ENCODE measurements at places on chromosomes 3 and 15.

DNA sequence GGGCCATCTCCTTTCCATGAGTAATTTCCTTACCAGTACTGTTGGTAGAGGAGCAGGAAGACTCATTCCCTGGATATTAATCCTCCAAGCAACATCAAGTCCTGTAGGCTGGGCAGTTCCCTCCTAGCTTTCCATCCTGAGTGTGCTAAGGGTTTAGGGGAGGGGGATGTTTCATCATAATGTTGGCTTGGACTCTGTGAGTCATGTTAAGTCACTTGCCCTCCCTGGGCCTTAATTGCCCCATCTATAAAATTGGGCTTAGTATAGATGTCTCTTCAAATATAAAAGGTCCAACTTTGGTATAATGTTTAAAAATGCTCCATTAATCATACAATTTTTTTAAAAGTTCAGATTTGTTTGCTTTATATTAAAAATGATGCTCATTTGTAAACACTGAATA is 52.7 kb downstream of the TLE3 start:
- no peak for DNase-seq

DNA sequence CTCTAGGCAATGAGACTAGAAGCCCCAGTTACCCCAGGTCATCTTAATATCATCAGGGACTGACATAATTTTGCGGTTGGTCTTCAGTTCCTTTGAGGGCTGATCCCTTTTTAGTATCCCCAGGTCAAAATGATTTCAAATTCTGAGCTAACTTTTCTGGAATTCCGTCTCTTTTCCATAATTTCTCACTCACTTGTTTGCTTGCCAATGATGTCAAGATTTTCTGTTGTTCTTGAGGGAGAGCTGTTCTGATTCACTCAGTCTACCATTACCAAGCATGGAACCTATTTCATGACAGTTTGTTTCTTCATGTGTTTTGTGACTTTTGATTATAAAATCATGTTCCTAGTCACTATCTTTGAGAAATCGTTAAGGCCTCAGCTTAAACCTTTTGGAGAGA is 190.5 kb upstream of the LYSMD4 start:
- DNase-seq: no peak

GRCh38 chr3:50266017-50266416 is 2.9 kb upstream of the SEMA3B start:
- no peak for DNase-seq

DNA sequence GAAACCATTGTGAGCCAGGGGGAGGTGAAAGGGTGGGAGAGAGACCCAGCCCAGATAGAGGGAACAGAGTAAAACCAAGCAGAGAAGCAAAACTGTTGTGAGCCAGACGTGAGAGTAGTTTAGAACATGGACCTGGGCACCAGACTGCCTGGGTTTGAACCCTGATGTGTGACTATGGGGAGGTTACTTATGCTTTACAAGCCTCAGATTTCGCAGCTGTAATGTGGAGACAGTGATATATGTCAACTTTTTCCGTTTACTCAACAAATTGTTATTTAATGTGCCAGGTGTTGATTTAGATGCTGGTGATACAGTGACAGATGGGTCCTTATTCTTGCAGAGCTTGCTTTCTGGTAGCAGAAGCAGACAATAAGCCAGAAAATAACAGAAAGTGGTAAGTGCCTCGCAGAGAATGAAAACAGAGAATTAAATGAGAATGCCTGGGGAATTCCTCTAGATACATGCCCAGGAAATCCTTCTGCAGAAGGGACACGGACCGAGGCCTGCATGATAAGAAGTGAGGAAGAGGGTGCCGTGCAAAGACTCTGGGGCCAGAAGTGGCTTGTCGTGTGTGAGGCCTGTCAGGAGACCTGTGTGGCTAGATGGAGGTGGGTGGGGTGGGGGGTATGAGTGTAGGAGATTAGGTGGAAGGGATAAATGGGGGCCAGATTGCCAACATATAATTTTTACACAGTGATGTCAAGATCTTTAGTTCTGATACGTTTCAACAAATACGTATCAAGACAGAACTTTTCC is 15.0 kb downstream of the KAT2B start:
- DNase-seq: peak; percentile 18

DNA sequence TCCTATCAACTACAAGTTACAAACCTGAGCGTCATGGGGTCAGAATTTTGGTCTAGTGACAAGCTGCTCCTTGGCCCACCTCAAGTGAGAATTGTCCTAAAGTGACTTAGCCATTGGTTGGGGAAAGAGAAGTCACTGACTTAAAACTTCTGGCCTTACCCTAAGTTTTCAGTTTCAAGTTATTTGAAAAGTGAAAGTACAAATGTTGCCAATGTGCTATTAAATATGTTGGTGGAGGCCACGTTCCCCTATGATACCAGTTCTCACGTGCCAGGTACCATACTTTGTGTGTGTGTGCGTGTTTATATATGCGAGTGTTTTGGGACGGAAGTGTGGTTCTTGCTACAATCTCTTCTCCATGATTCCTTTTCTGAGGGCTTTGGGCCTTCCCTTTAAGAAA is 22.6 kb upstream of the RASGRP1 start:
- DNase-seq: no peak

GRCh38 chr3:1830851-1831250 is 267.8 kb upstream of the CNTN4 start:
- no peak for DNase-seq

DNA sequence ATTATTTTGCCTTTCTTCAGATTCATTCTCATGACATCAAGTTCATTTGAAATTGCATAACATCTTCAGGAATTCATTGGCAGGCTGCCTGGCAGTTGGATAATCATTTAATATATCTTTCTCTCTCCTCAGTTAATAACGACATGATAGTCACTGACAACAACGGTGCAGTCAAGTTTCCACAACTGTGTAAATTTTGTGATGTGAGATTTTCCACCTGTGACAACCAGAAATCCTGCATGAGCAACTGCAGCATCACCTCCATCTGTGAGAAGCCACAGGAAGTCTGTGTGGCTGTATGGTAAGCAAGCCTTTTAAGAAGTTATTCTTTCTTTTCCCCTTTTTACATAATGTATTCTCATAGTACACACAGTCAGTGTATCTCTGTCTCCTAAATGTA is 38.2 kb downstream of the TGFBR2 start:
- DNase-seq: peak; percentile 18

- DNase-seq: no peak
Measured at GRCh38 chr15:64610257-64610919, 150.0 kb downstream of the ZNF609 start.

DNA sequence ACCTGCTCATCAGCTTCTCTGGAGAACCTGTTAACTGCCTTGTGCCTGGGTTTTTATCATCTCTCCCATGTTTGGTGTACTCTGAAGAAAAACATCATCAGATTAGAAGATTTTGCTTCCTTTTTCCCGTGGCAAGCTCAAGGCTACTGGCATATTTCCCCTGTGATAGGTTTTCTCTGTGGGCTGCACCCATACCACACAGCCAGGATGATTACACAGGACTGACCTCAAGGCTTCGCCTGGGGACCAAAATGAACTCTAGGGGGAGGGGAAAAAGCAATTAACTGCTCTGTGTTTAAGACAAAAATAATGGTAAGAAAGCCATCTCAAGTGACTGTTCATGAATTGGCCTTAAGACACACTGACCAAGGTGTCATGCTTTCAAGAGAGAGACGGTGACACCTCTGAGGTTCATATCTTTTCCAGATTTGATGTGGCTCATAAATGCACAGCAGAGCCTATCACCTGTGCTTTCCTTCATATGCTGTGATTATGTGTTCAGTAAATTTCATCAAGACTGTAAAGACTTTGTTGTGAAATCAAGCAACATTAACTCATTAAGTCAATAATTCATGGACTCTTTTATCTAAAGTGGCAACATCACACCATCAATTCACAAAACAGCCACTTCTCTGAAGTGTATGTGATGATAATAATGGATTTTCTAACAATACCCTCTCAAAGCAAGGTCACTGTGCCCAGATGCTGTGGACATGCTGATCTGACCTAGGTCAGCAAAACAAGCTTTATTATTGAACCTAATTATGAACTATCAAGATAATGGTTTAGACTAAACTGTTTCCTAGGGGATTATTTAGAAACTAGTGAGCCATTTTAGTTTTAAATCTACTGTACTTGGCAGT is 427.9 kb downstream of the WDR72 start:
- DNase-seq: no peak

GRCh38 chr3:78838362-78838761 is 929.4 kb downstream of the ROBO1 start:
- no peak for DNase-seq

GRCh38 chr15:100929641-100930042 is 10.5 kb downstream of the LRRK1 start:
- no peak for DNase-seq

DNA sequence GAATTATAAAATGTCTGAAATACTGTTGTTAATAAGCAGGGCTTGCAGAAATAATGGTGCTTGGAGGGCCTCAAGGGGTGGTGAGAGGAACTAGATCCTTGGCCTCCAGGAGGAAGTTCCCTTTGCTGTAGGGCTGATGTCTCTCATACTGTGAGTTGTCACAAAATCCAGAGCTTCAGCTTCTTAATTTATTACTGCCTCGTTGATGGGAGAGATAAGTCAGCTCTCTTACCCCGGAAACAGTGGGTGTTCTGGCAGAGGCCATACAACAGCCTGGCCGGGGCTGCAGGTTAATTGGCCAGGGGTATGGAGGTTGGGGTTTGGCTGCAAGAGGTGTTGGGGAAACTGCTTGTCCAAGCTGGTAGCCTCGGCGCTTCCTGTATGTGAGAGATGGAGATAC is 15.5 kb downstream of the MAPKAPK3 start:
- no peak for DNase-seq

- DNase-seq: no peak
Measured at GRCh38 chr3:52705438-52705687, 228 bp downstream of the GLT8D1 start.

GRCh38 chr15:88031461-88031860 is 225.1 kb downstream of the NTRK3 start:
- DNase-seq: no peak

DNA sequence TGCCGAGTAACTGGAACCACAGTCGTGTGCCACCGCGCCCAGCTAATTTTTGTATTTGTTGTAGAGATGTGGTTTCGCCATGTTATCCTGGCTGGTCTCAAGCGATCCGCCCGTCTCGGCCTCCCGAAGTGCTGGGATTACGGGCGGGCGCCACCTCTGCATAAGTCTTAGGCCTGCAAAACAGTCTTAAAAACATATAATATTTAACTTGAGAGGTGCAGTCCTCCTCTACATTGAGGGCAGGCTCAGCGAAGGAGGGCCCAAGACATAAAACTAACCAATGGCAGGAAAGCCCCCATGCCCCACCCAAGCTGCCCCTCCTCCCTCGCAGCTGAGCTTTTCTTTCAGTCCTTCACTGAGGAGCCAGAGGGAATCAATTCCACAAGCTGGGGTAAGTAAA is at the start of gene SLC28A2:
Gene SLC28A2, plus strand, starts transcription at position 347 of the 400 bp plus-strand sequence. CDS start 982 bp downstream, outside the sequence.
- no peak for DNase-seq

DNA sequence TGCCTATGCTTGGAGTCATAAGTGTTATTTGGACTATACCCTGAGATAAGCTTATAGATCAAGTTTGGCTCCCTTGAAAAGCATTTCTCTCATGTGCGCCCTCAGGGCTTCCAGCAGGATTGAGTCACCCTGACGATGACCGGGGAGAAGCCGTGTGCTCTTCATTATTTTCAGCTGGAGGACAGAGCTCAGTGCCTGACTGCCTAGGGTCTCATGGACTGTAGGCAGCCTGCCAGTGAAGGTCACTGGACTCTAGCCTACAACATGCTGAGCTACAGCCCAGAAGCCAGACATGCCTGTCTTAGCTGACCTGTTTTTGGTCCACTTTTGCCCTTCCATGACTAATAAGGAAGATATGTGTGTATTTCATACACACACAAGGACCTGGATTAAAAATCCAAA is 31.6 kb upstream of the NUDT16 start:
- DNase-seq: no peak

DNA sequence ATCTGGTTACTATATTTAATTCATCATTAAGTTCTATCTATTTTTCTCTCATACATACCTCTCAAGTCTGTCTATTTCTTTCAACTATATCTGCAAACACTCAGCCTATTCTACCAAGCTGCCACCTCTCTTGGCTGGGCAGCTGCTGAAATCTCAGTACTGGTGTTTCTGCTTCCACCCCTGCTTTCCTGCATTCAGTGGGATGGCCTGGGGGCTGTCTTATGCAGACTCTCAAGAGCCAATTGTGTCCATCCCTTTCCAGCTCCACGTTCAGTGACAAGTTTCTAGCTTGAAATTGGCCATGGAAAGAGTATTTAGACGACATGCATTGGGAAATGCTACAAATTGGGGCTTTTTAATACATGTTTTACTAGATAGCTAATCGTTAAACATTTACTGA is 378.4 kb upstream of the DPPA4 start:
- DNase-seq: no peak

DNA sequence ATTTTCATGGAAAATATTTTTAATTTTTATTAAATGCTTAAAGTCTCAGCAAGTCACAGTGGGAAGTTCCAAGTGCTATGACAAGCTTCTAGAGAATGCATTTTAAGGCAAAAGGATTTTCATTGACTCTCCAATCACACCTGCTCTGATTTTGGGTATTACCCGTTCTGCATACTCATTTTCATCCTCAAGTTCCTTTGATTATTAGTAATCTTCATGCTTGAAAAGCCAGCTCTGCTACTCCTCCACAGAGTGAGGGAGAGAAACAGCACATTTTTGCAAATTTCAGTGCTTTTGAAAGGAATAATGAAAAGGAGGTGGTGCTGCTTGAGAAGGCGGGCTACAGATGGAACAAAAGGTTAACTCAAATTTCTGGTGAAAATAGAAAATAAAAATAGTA is 450.7 kb downstream of the NSUN3 start:
- DNase-seq: no peak

DNA sequence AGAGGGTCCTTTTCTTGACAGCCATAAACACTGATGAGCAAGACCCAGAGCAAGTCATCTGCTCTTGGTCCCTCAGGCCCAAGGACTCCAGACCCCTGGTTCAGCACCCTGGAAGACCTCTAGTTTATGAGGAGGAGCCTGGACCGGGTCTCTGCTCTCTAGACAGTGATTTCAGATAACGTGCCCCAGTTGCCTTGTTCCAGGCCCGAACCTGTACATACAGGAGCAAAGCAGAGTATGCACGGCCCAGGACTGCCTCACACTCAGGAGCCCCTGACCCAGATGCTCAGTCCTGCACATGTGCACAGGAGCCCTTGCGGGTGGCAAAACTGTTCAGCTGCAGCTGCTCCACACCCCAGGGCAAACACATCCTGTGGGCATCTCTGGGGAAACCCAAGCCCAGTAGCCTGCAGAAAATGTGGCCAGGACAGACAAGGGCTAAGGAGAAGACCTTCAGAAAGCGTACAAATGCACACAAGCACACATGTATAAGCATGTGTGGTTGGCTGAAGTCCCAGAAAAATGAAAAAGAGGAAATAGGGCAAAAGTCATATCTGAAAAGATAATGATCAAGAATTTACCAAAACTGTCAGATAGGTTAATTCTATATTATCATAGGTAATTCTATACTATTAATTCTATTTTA is 59.9 kb upstream of the CORO2B start:
- DNase-seq: no peak

DNA sequence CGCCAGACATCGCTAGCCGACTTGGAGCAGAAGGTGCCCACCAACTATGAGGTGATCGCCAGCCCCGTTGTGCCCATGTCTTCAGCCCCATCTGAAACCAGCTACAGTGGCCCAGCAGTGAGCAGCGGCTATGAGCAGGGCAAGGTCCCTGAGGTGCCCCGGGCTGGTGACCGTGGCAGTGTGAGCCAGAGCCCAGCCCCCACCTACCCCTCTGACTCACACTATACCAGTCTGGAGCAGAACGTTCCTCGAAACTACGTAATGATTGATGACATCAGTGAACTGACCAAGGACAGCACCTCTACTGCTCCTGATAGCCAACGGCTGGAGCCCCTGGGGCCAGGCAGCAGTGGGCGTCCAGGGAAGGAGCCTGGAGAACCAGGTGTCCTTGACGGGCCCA is 12.9 kb upstream of the APEH start:
- no peak for DNase-seq

GRCh38 chr15:67125589-67126502 is 60.4 kb downstream of the SMAD3 start:
- no peak for DNase-seq
